Mammary epithelial cell (primary cell): ENCODE measurements at places on chromosomes 13 and 19.

GRCh38 chr19:15280048-15280725 lies 47.9 kb upstream of the EPHX3 start:
- DNase-seq, result no peak

GRCh38 chr19:15161028-15161984 lies 39.5 kb downstream of the NOTCH3 start:
- DNase-seq, result no peak

DNA sequence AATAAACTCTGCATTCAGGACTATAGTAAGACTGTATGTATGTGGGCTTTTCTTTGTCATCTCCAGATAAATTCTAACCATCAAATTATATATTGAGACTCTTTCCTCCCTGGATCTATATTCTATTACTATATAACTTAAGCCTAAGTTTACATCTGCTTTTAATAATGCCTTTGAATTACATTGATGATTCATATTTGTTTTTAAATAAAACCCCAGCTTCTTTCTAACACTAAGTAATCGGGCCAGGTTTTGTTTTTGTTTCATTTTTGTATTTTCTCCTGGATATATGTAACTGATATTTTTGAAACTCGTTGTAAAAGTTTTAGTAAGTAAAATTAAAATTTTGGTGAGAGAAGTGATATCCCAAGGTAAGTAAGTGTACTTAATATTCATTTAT lies 1599.1 kb downstream of the PCDH9 start:
- DNase-seq, result no peak

GRCh38 chr19:7492142-7492541 lies 3.3 kb upstream of the PEX11G start:
- peak; percentile 76 for DNase-seq

DNA sequence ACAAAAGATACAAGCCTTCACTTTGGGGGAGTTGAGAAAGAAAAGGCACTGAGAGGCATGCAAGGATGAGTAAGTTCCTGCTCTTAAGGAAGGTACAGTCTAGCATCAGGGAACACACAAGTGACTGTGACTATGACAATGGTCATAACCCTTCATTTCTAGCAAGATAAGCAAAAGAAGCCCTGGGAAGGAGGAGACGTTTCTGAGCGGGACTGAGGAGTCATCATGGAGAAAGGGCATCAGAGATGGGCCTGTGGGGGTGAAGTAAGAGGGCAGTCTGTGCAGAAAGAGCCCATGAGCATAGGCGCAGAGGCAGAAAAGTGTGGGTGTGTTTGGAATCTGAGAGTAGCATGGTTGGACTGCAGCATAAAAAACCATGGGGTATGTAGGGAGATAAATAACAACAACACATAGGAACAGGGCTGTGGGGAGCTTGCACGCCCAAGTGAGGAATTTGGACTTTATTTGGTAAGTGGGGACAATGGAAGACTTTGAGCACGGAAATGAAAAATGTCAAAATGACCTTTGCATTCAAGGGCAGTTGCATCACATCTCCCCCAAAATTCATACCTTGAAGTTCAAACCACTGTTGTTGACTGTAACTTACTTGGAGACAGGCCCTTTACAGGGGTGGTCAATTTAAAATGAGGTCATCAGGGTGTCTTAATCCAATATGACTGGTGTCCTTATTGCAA lies 86.7 kb downstream of the MBNL2 start:
- DNase-seq, result peak; percentile 47

- DNase-seq, result no peak
These were observed at the start of gene NRTN for GRCh38 chr19:5804516-5805461. Gene NRTN (plus strand): TSS chr19:5805067. CDS start chr19:5824166, 19,099 bp downstream.

DNA sequence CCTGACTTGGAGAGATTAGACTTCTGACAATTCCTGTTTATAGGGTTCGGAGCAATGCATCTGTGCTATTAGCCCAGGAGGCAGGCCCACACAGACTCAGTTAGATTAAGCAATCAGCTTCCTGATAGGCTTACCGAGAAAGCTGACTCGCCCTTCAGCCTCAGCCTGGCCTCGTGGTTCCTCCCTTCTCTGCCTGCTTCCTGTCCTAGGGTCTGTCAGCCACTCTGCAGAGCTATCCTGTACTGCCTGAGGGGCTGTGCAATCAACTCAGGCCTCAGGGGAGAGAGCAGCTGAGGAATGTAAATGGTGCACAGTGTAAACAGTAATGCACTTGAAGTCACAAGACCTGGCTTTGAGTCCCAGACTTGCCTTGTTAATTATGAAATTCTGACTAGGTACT lies 30.7 kb downstream of the HTR2A start:
- peak; percentile 57 for DNase-seq

DNA sequence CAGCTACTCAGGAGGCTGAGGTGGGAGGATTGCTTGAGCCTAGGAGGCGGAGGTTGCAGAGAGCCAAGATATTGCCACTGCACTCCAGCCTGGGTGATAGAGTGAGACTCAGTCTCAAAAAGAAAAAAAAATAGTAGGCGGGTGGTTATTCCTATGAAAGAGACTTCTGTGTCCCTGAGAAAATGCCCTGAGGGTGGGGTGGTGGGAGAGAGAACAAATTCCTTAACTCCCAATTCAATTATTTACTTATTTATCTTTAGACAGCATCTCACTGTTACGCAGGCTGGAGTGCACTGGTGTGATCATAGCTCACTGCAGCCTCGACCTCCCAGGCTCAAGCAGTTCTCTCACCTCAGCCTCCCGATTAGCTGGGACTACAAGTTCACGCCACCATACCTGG lies 10.3 kb upstream of the EEF2 start:
- DNase-seq, result peak; percentile 31

DNA sequence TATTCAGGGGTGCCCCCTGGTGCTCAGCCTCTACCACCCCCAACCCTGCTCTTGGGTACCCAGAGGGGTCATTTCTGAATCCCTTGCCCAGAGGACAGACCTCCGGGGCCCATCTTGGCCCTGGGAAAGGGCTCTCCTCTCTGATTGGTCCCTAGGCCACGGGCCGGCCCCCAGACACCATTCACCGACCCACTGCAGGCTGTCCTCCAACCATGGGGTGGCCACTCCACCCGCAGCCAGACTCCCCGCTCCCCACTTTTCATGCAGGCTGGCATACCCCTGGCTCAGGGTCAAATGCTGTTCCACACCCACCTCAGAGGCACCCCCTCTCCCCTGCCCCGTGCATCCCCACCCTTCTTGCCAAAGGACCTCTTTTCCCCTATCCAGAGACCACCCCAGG lies 14.8 kb downstream of the SMIM24 start:
- no peak for DNase-seq

DNA sequence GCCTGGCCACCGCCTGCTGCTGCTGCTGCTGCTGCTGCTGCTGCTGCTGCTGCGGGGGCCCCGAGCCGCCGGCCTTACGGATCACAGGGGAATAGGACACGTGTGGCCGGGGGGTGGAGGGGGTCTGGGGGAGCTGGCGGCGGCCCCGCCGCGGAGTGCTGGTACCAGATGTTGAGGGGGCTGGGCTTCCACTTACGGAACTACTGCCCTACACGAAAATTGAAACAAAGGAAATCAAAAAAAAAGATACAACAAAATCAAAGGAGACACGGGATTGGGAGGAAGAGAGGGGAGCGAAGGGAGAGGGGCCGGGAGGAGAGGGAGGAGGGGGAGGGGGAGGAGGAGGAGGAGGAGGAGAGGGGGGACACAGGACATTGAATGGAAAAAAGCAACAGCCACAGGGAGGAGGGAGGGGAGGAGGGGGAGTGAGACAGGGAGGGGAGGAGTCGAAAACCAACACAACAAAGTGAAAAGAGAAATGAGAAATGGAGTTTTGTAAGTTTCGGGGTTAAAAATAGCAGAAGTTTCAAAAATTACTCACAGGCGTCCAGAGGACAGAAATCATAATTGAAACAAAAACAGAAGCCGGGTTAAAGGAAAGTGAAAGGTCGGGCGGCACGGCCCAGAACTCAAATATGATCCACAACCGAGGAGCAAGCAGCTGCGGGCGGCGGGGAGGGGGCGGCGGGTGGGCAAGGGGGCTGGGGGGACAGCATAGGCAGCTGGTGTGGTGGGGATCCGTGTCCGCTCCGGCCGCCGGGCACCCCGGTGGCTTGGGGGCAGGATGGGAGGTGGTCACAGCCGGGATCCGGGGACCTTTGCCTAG lies 57.8 kb downstream of the IER2 start:
- no peak for DNase-seq

DNA sequence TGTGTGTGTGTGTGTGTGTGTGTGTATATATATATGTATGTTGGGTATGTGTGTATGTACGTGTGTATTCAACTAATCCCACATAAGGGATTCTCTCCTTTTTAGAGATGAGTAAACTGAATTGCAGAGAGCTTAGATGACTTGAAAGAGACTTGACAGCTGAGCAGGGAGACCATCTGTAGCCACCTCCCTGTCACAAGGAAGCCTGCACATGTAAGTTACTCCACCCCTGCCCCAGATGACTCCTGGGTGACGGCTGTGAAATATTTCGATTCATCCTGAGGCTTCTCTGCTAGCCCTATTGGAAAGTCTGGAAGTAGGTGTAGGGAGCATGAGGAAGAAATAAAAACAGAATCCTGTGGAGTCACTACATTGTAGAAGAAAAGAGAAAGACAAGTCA lies 480.4 kb downstream of the FOXO1 start:
- no peak for DNase-seq

DNA sequence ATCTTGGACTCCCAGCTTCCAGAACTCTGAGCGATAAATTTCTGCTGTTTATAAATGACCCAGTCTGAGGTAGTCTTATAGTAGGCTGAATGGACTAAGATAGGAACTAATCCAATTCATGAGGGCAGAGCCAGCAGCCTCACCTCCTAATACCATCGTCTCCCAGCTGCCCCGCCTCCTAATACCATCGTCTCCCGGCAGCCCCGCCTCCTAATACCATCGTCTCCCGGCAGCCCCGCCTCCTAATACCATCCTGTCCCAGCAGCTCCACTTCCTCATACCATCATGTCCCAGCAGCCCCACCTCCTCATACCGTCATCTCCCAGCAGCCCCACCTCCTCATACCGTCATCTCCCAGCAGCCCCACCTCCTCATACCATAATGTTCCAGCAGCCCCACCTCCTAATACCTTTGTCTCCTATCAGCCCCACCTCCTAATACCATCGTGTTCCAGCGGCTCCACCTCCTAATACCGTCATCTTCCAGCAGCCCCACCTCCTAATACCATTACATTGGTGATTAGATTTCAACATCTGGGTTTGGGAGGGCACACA lies 2.4 kb upstream of the ARGLU1 start:
- DNase-seq, result peak; percentile 82

DNA sequence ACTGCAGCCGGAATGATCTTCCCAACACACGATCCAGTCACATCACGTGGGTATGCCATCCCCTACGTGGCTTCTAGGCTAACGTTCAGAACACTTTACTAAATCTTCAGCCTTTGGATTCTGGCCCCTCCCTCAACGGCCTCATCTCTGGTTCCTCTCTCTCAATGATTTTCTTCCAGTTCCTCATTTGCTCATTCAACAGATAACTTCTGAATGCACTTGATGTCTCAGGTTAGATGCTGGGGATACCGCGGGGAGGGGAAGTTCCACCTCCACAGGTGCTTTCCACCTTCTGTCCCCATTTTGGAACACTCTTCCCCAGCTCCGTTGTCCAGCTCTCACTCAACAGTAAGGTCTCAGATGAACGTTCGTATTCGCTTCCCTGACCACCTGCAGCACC lies 66.1 kb downstream of the ATP7B start:
- no peak for DNase-seq

DNA sequence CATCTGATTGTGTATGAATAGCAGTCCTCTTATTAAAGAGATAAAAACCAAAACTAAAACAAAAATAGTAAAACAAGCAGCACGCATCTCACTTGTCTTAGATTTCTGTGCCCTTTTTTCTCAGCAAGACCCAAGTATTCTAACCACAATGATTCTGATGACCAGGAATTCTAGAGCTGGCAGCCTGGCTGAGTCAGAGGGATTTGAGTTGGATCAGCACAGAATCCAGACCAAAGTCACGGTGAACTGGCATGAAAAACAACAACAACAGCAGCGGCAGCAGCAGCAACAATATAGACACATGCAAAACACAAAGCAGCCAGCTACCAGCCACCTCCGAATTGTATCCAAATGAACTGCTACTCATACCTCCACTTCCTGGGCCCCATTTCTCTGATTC lies 360.5 kb downstream of the KCNRG start:
- DNase-seq, result peak; percentile 34

DNA sequence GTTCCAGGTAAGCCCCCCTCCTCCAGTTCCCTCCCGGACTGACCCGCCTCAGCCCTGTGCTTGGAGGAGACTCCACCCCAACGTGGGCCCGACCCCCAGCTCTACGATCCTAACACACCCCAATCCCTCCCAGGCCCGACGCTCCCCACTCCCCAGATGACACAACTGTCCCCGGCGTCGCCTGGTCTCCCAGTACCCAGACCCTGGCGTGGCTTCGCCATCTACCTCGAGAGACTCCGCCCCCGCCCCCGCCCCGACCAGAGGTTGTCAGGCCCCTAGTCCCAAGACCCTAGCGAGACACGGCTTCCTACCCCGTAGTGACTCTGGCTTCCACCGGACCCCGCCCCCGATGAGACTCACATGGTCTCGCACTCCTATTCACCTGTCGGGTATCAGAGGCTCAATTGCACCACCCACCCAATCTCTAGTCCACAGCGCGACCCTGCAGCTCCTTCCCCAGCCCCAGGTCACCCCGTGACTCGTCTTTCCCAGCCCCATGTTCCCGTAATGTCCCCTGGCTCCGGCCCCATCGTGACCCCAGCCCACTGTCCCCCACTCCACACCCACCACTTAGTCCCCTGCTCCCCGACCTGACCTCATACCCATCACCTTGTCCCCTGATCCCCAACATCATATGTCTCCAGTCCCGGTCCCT lies 2.9 kb downstream of the CD37 start:
- no peak for DNase-seq

DNA sequence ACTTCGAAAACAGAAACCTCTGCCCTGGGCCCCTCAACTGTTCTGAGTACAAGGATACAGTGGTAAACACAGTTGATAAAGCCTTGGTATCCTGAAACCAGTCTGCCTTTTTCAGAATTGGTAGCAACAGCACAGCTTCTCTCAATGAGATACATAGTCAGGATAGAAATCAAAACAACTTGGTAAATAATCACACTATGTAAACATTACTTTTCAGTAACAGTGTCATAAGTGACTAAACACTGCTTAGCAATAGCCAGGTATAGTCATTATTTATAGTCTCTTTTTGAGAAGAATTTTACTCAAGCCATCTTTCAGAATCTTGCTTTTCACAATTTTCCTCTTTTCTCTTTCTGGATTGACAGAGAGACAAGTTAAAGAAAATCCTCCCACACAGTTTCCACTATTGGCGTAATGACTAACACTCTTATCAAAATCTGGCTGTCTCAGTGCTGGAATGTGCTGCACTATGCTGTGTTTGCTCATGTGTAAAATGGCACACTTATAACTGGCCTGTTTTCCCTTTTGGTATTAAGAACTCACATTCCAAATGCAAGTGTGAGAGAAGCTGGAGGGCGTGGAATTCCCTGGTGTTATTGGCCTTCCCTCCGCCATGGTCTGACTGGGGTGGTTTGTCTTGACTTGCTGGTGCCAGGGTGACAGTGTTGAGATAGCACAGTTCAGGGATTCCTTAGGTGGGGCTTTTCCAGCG lies 368.8 kb downstream of the TDRD3 start:
- no peak for DNase-seq
